ENCODE measurements at places on chromosomes 7 and 10.

DNA sequence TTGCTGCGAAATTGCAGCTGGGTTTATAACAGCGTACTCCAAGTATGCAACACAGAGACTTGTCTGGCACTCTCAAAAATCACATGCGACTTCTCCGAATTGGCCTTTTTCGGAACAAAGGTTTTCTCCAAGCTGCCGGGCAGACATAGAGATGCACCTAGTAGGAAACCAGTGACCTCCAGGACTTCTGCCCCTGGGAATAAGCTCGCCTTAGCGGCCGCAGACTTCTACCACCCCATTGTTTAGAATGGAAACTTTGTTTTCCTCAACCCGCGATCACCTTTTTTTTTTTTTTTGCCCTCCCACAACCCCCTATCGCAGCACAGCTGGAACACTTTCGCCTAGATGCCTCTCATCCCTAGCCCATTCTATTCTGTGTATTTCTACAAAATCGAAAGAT, 4.9 kb upstream of the HOXA10 start:
- no peak for DNase-seq

DNA sequence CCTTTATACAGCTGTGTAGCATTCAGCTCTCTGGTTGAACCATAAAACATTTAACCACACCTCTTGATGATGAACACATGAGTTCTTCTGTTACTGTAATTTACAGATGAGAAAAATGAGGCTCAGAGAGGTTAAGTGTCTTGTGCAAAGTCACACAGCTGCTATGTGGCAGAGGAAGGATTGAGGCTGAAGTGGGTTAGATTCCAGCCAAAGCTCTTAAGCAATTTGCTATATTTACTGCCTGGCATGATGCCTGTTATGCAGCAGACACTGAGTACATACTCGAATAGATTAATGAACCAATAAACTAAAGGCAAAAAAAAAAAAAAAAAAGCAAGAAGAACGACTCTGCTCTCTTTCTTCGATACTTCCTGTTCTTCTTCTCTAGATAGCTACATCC, 35.7 kb downstream of the GFRA1 start:
- no peak for DNase-seq

DNA sequence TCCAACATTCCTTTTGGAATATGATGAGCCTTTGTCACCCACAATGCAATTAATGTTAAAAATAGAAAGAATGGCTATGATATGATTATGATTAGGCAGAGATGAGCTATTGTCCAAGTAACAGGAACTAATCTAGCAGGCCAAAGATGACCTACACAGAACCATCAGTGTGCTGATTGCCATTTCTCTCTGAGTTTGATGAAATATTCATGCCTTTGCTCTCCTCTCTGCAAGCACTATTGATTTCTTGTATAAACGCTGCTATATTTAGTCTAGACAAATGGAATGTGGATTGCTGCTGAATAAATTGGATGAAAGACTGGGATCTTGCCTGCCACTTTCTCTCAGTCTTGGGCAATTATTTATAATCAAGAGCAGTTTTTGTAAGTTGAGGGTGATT, 85.4 kb downstream of the HDAC9 start:
- DNase-seq = no peak

DNA sequence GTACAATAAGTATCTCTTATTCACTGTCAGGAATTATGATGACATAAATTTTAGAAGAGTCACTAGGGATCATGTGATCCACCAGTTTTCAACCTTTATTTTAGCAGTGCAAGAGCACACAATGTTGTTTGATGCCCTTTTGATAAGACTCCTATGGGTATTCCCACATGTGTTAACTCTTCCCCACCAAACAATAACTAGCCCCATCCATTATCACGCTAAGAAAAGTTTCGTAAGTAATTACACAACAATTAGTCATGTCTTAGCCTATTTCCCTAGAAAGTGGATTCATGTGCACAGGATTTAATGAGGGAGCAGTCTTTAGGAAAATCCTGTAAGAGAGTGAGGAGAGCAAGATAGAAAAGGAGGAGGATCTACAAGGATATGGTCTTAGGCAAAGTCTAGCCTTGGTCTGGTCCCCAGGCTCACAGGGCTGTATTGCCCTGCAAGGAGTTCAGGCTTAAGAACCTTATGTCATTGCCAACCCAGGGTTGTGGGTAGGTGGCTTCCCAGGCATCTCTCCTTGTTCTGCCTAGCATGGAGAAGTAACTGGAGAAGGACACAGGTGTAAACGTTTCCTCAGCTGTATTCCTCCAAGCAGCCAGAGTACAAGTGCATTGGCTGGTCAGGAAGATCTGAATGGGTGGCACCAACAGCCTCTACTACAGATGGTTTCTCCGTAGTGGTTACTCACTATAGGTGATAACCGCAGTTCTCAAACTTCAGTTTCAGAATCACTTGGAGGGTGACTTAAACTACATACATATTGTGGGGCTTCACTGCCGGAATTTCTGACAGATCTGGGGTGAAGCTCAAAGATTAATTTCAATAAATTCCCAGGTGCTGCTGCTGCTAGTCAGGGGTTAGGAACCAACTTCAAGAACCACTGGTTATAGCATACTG, 574.5 kb downstream of the SUGCT start:
- DNase-seq = no peak

DNA sequence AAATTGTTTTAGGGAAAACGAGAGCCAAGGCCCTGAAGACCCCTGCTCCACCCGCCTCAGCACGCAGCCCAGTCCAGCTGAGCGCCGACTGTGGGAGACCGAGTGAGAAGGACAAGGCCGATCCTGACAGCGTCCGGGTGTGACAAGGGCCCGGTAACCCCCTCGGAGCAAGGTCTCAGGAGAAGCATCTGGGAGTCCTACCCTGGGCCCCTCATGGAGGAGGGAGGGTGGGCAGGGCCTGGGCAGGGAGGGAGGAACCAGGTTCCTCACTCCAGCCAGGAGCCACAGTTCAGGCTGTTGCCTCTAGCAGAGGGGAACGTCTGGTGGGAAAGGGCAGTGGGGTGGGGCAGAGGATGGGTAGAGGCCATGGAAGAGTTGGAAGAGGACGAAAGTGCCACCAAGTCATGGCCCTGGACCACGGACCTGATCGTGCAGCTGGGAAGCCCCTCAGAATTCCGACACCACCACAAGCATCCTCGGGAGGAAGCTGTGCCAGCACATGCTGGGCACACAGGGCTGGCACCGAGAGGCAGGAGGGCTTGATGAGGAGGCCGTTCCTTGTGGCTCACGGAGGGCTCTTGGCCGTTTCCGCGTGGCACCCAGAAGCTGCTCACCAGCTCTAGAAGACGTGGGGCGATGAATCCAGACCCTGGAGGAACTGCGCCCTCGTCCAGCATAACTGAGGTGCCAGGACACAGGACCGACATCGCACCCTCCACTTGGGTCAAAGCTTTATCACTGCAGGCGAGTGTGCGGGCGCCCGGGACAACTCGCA, 2.2 kb upstream of the KNDC1 start:
- no peak for DNase-seq

DNA sequence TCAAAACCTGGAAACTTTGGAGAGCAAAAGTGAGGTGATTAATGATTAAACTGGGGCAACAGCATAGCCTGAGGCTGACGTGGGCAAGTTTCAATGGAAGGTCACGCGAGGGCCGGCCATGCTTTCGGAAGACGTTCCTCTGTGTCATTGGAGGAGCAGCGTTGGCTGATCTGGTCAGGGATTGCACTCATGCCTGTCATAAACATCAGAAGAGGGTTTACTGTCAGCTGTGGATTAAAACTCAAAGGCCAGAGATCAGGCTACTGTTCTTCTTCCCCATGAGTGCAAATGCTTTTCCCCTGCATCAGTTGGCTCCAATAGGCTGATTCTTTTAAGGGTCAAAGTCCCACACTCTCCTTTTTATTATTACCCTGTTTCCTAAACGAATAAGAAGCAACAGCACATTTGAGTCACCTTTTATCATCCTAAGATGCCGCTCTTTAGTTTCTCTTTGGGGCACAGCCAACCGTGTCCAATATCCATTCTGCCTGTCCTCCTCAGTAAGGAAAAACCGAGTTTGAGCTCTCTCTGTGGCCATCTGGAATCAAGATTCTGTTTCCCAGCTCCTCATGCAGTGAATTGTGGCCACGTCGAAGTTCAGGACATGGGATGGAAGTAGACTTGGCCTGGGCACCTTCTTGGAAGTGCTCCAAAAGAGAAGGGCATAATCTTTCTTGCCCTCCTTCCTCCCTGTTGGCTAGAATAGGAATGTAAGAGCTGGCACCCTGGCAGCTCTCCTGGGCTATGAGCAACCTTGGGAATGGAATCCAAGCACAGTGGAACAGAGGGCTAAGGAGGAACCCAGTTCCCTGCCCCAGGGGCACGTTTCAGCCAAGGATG, 62.5 kb upstream of the INSIG1 start:
- no peak for DNase-seq

GRCh38 chr10:82288461-82288881, 413.5 kb downstream of the NRG3 start:
- DNase-seq = no peak

DNA sequence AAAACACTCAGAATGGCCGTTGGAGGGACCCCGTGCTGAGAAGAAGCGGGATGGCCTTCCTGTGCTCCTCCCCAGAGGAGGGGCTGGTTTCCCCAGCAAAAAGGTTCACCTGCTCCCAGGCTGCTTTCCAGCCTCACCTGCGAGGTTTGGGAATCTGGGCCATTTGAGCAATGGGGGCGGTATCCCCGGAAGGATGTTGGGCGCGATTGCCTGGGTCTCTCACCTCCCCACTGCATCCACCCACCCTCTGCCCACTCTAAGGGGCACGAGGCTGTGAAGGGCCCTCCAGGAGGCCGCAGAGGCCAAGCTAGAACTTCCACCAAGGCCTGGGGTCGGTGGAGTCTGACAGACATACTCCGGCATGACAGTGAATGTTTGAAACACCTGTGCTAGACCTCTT, 147.6 kb downstream of the PAXIP1 start:
- DNase-seq = no peak

GRCh38 chr7:47142169-47142866, 439.6 kb downstream of the TNS3 start:
- no peak for DNase-seq

- no peak for DNase-seq
These were observed 761.9 kb downstream of the TYW1 start for GRCh38 chr7:67758551-67758950.

- DNase-seq = no peak
These were observed 177.7 kb upstream of the GHITM start for GRCh38 chr10:83961620-83962019.

DNA sequence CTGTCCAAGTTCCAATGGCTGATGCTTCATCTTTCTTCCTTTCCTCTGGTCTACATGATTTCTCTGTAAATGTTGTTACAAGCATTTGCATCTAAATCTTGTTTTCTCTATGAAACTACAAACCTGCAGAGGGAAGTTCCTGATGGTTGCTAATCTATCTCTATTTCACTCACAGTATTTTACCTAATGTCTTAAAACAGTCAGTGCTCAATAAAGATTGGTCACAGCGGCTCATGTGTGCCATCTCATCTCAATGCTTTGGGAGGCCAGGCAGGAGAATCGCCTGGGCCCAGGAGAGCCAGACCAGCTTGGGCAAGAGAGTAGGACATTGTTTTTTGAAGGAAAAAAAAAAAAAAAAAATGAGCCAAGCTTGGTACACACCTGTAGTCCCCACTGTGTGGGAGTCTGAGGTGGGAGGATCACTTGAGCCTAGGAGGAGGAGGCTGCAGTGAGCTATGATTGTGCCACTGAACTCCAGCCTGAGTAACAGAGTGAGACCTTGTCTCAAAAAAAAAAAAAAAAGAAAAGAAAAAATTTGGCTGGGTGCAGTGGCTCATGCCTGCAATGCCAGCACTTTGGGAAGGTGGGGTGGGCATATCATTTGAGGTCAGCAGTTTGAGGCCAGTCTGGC, 71.3 kb upstream of the ARMC3 start:
- DNase-seq = no peak

GRCh38 chr10:120555436-120555835, 98.4 kb downstream of the PLPP4 start:
- no peak for DNase-seq

- no peak for DNase-seq
These were observed 22.5 kb downstream of the ST8SIA6 start for GRCh38 chr10:17431871-17432311.

- DNase-seq = no peak
These were observed 986 bp downstream of the NRP1 start for GRCh38 chr10:33333260-33334101.

DNA sequence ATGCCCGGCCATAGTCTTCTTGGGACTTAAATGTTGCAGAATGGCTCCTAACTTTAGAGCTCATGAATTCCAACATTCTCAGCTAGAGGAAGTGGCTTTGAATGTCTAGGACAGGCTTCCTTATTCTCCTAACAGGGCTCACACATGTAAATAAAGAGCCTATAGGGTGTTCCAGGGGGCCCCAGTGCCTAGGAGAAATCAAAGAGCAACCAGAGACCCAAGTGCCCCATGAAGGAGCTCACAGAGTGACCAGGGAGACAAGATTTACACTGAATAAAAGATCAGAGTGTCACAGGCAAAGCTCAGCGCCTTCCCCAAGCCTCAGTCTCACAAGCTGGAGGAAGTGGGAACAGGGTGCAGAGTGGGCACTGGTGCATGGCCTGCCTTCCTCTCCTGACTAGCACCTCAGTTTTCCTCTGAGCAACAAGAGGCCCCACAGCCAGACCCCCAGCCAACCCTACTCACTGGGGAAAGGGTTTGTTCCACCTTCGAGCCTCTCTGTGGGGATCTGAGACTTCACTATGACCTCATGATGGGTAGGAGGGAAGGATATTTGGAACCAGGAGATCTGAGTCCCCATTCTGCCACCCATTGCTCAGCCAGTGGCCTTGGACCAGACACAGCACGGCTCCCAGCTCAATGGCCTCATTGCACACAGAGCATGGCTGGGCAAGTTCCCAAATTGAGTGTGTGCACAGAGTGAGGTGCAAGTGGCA, 16.0 kb downstream of the TMEM273 start:
- no peak for DNase-seq

DNA sequence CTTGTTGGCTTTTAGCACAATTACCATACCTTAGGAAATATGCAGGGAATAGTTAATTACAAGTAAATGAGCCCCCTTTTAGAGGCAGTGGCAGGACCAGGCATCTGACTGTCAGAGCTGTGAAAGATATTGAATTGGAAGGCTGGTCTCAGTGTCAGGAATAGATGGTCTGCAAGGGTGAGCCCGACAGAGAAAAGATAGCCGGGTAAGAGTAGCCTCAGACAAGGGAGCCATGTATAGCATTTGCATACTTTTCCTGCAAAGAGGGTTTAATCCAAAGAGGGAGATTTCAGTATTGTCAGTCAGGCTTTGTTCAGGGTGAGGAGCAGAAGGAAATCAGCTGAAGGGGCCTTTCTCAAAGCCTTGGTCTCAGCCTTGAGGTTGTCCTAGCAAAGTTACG, 128.9 kb upstream of the FZD1 start:
- DNase-seq = no peak

- DNase-seq = no peak
These were observed 59.8 kb downstream of the GRID1 start for GRCh38 chr10:86306628-86307278.

DNA sequence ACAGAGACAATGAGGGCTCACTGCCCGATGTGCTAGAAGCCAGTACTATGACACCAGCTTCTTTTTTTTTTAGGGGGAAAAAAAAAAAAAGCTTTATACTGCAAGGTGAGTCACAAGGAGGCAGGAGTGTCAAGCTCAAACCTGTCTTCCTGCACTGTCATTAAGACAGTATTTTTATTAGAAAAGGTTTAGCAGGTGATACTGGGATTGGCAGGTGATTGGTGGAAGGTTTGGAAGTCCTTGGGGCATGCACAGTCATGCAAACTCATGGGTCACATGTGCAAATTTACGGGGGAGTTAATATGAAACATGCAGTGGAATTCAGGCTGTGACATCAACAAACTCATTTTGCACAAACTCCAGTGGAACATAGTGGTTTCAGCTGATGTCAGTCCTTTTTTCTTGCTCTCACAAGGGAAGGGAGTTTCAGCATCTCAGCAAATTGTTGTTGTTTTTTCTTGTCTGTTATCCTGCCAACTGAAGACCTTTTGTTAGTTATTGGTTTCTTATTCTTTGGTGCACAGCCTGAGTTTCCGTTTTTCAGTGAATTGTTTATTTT, 530.6 kb downstream of the ANKRD7 start:
- no peak for DNase-seq
